Urinary bladder (tissue), 4 donors: ENCODE measurements at places on chromosomes 1 and 21.

- no peak for DNase-seq
These were observed 10.0 kb upstream of the AGPAT3 start for GRCh38 chr21:43854773-43855633.

DNA sequence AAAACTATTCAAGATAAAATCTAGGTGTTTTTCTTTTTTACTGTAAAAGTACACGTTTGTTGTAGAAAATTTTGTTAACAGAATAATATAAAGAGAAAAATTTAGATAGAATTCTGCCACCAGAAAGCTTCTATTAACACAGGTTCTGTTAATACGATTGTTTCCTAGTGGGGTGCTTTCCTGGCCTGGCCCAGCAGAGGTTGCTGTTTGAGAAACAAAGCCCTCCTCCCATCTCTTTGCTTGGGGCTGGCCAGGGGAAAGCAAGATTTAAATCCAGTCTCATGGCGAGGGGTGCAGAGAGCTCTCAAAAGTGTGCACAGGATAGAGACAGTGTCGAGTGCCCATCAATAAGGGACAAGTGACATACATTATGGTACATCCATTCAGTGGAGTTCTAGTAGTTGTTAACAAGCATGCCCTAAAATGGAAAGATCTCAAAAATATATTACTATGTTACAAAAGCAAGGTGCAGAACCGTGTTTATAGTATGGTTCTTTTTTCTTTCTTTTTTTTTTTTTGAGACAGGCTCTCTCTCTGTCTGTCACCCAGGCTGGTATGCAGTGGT is 14.6 kb upstream of the ACBD3 start:
- DNase-seq: no peak

DNA sequence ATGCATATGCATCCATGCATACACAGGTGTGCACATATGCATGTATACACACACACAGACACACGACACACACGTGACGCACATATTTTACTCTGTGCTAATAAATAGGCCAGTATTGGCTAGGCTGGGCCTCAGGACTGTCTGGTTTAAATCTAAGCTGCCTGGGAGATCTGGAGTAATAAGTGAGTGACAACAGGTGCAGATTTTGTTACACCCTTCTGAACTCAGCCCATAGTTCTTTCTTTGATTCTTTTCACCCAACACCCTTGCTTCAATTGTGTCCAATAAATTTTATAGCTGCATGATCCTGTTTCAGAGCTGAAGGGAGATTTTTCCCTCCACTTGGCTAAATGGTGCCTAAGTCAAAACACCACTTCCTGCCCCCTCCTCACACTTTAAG is 132.8 kb downstream of the FGGY start:
- DNase-seq: no peak

GRCh38 chr21:34198231-34199120 is 125.1 kb downstream of the MRPS6 start:
- no peak for DNase-seq

DNA sequence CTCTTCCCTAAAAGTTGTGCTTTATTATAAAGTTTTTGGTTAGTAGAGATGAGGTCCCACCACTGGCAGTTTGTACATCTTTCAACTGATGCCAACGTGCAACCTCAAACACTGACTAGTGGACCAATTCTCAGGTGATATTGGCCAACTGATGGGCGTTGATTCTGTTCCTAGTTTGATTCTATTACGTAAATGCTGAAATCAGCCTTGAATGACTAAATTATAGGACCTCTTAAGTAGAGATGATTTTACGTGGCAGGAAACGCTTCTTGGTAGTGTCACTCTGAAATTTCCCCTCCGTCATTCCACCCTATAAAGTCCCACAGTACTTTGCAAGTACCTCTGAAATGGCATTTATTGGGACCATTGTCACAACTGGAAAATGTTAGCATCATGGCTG is 8.8 kb upstream of the FNDC7 start:
- DNase-seq: no peak
